Foreskin fibroblast (primary cell): ENCODE measurements at places on chromosomes 13 and 19.

DNA sequence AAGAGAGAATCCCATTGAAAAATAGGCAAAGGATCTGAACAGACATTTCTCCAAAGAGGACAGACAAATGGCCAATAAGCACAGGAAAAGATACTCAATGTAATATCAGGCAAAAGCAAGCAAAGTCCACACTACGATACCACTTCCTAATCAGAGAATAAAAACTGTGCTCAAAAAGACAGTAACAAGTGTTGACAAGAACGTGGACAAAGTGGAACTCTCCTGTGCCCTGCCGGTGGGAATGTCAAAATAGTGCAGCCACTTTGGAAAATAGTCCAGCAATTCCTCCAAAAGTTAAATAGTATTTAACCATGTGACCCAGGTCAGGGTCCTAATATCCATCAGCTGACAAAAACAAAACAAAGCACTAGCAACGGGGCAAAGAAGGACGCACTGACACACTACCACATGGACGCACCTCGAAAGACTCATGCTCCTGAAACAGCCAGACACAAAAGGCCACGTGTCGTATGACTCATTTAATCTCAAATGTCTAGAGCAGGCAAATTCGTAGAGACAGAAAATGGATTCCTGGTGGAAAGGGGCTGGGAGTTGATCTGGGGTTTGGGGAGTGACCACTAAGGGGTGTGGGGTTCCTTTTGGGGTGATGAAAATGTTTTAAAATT, 5.2 kb downstream of the MIER2 start:
- peak; percentile 12 for DNase-seq

GRCh38 chr19:1206864-1207450, 1.4 kb downstream of the STK11 start:
- no peak for DNase-seq

DNA sequence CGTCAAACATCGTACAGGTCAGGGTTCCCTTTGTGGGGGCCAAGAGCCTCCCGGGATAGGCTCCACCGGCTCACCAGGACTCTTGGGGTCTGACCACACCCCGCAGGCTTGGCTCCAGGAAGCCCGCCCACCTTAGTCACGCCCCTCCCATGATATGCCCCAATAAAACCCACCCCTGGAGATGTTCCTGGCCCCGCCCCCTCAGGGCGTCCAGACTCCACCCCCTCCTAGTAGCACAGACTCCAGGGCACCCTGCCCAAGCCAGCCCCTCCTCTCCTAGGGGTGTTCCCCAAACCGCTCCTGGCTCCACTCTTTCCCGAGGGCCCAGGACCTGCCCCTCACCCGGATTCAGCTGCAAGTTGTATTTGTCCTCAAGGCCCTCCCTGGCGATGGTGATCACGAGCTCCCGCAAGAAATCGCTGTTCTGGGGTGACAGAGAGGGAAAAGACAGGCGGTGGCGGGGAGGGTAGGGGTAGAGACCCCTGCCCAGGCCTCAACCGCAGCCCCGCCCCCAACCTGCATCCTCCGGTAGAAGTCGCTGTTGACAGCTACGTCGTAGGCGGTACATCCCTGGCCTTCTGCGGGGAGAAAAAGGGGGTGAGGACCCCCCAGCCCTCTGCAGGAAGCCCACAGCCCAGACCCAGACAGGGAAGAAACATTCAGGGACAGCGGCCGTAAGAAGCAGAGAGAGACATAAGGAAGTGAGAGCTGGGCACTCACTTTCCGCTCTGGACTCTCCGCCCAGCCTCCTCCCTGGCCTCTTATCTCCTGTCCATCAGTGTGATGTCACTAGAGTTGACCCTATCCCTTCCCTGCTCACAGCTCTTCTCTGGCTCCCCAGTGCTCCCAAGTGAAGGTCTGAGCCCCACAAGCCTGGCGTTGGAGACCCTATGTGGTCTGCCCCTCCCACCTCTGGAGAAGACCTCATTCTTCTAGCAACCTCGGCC, 3.9 kb downstream of the PIH1D1 start:
- DNase-seq = peak; percentile 48

GRCh38 chr19:44648631-44649251, 5.0 kb downstream of the PVR start:
- DNase-seq = peak; percentile 16

- DNase-seq = no peak
These were observed 182.2 kb downstream of the FOXO1 start for GRCh38 chr13:40484101-40484800.

- DNase-seq = no peak
These were observed 133.4 kb downstream of the TM9SF2 start for GRCh38 chr13:99634672-99635071.

DNA sequence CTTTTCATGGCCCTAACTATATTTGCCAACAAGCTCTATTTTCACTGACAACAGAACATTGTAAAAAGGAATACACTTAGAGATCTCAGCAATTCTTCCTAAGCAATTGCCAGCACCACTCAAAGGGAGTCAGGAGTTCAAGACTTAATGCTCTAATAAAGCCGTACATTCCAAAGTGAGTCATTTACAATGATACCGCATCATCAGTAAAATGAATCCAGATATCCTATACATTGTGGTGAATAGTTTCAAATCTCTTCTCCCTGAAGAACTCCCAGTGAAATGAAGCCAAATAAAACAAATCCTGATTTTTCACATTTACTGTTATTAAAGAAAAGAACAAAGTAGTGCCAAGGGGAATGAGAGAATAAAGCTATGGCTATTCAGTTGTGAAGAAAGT, 2898.7 kb upstream of the PCDH20 start:
- DNase-seq = peak; percentile 52

- no peak for DNase-seq
These were observed 231.8 kb downstream of the SHISA2 start for GRCh38 chr13:25819856-25820530.

DNA sequence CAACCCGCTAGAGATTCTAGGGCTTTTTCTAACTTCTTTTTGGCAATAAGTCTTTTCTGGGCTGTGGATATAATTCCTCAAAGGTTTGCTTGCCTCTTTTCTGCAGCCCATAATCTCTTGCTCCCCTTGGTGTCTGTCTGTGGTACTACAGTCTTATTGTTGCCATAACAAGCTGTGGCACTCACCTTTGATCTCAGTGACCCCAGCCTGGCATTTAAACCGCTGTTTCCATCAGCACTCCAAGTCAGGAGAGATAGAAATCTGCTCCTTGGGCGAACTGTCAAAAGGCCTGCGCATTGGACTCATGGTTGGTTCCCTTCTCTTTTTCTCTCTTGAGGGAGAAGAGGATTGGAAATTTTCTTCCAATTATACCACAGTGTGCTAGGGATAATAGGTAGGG, 14.5 kb upstream of the MPHOSPH8 start:
- DNase-seq = peak; percentile 73

DNA sequence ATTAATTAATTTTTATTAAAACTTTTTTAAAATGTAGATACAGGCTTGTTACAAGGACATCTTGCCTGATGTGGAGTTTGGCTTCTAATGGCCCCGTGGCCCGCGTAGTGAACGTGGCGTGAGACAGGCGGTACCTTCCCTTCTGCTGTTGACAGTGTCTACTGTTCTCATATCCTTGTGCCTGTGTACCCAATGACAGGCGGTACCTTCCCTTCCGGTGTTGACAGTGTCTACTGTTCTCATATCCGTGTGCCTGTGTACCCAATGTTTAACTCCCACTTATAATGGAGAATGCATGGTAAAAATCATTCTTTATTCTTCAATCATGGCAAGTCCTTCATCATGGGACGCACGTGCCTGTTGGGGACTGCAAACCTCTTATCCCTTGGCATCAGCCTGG, 79.1 kb upstream of the ZNF835 start:
- no peak for DNase-seq

- DNase-seq = peak; percentile 98
These were observed at the start of gene GDF15 for GRCh38 chr19:18385675-18386542. Gene GDF15 (plus strand): TSS chr19:18386158. CDS start chr19:18386190, 32 bp downstream.

DNA sequence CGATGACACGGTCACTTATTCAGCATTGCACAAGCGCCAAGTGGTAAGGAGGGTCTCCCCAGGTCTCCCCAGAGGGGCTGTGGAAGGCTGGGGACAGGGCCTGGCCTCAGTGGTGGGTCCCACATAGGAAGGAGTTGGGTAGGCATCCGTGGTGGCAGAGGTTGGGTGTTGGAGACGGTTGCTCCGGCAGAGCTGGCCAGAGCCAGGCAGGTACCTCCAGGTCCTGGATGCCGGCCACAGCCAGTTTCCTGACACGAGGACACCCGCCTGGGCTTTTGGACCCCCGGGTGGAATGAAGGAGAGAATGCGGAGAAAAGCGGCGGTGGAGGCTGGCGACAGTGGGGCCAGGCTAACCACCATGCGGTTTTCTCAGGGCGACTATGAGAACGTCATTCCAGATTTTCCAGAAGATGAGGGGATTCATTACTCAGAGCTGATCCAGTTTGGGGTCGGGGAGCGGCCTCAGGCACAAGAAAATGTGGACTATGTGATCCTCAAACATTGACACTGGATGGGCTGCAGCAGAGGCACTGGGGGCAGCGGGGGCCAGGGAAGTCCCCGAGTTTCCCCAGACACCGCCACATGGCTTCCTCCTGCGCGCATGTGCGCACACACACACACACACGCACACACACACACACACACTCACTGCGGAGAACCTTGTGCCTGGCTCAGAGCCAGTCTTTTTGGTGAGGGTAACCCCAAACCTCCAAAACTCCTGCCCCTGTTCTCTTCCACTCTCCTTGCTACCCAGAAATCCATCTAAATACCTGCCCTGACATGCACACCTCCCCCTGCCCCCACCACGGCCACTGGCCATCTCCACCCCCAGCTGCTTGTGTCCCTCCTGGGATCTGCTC, 1.3 kb upstream of the FFAR1 start:
- DNase-seq = no peak

GRCh38 chr19:55441319-55441691, 1.8 kb downstream of the SHISA7 start:
- DNase-seq = no peak

DNA sequence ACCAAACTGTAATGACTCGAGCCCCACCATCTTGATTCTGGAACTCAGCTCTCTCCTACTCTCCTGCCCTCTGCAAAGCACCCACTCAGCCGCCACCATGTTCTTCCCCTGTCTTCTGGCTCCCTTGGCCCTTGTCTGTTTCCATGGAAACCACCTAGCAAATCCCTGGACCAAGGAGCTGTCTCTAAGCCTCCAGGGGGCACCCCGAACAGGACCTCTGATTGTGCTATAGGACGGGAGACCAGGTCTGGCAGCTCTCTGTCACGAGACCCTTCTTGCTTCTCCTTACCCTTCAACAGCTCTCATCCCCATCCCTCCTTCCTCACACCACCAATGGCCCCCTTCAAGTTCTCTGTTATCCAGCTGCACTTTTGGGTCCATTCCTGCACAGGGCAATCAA, 277.7 kb upstream of the ZNF507 start:
- DNase-seq = no peak

DNA sequence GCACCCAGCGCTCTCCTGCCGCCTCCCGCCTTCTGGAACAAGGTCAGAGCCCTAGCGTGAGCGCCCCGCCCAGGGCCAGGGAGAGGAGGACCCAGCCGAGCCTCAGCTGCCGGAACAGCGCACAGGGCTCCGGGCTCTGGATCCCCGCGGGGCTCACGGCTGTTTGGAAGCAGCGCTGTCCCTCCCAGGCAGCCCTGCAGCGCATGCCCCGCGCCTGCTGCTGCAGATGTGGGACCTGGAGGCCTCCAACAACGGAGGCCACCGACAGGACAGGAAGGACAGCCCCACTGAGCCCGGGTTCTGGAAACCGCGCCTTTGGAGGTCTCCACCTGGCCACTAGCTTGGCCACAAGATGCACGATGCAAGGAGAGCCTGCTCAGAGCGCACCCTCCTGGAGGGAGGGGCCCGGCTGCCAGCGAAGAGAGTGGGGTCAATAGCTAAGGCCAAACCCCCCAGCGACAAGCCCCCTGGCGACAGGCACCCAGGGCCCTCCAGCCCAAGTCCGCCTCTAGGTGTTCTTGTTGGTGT, 12.6 kb downstream of the ZSCAN18 start:
- DNase-seq = no peak

- DNase-seq = no peak
These were observed 1599.8 kb downstream of the OLFM4 start for GRCh38 chr13:54628383-54628782.

DNA sequence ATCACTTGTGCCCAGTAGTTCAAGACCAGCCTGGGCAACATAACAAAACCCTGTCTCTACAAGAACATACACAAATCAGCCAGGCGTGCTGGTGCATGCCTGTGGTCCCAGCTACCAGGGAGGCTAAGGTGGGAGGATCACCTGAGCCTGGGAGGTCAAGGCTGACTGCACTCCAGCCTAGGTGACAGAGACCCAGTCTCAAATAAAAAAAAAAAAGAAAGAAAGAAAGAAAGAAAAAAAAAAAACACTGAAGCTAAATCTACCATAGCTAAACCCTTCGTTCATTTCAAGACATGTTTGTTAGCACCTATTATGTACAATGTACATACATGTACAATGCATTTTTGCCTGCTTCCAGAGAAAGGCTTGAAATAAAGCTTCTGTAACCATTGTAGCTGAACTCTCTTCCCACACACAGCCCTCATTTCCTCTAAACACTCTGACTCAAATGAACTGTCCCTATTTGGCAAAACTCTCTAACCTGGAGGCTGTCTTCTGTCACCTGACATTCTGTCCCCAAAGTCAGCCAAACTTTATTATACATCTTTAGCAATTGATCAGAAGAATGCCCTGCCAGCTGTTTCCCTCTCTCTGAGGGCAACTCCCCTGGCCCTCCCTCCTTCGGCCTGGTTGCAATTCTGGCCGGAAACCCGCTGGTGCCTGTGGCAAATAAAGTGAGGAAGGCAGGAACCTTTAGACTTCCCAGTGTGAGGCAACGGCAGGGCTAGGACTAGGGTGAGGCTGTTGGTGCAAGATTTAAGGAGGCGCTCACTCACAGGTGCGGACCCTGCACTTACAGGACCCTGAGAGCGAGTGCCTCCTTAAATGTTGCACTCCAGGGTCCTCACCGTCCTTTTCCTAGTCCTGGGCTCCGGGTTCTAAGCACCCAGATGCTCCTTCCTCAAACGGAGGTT, 1.8 kb downstream of the ETHE1 start:
- no peak for DNase-seq

- DNase-seq = no peak
These were observed 32.2 kb downstream of the SLAIN1 start for GRCh38 chr13:77729502-77730221.

DNA sequence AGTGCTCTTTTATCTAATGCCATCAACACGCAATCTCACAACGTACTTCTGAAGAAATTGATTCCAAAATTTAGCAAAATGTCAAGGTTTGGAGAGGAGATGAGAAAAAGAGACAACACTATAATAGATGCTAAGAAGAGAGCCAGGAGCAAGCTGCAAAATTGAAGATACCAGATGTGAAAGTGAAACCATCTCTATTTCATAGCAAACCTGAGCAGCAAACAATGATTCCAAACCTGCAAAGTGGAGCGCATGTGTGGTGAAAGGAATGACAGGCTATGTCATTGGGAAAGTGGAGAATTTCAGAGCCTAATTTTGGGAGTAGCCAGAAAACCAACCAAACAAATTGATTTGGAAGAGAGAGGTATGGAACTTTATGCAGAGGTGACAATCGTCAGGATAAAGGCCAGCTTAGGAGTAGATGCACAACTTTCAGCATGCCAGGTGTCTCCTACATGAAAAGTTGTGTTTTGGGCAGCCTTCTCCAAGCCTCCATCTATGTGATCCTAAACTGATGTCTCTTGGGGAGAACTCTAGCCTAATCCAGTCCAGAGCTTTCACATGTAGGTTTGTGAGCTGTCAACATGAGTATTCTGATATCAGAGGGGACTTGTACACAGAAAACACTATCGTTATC, 158.4 kb upstream of the FNDC3A start:
- DNase-seq = no peak
